ENCODE measurements at places on chromosomes 2 and 18.

- DNase-seq, result no peak
Observed at GRCh38 chr2:207630491-207630890, 5.3 kb upstream of the METTL21A start.

DNA sequence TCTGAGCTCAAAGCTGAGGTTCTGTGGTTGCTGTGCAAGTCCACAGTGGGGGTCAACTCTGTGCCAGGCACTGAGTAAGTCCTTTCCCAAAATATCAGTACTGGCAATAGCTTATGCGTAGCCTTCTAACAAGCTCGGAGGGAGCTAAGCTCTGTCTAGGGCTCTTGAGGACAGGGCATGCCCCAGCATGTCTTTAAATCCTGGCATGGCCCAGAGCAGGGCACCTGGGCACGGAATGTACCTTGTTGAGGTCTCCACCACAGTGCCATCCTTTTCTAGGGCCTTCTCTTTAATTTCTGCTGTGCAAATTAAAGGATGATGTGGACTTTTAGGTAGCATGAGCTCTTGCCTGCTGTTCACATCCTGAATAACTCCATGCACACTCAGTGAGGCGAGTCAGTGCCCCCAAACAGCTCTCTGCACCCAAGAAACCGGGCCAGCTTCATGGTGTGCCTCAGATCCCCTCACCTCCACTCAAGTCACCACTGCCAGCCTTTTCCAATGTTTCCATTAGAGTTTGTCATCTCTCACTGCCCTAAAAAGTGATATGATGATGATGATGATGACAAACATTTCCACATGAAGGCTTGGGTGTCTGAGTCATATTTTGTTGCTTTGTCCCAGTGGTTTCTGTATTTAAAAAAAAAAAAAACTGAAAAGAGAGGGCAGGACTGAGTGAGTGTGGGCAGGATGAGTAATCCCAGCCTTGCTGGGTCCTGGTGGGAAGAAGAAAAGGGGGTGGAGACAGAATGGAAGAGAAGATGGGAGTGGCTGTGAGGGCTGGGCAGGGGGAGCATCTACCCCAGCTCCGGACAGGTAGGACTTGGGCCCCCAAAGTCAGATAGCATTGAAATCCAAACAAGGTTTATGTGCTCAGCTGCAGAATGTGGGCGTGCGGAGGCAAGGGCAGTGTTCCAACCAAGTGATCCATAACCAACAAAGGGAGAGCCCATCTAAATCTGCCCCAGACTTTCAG is 78.9 kb downstream of the ZBTB7C start:
- DNase-seq, result no peak

GRCh38 chr2:212922701-212923100 is 228.7 kb downstream of the IKZF2 start:
- no peak for DNase-seq

DNA sequence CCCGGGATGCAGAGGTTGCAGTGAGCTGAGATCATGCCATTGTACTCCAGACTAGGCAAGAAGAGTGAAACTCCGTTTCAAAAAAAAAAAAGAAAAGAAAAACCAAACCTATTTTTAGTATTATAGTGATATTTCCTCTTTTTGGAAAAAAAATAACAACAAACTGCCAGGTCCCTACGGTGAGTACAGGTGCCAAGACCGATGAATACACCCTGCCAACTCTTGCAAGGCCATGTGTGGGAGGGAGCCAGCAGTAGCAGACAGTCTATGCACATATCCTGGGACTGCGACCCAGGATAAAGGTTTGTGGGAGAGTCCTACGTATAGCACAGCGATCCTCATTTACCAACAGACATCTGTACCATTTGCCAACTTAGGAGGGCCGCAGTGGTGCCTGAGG is 69.6 kb upstream of the DNMT3A start:
- no peak for DNase-seq

GRCh38 chr2:7809640-7810039 is 872.2 kb upstream of the ID2 start:
- no peak for DNase-seq

DNA sequence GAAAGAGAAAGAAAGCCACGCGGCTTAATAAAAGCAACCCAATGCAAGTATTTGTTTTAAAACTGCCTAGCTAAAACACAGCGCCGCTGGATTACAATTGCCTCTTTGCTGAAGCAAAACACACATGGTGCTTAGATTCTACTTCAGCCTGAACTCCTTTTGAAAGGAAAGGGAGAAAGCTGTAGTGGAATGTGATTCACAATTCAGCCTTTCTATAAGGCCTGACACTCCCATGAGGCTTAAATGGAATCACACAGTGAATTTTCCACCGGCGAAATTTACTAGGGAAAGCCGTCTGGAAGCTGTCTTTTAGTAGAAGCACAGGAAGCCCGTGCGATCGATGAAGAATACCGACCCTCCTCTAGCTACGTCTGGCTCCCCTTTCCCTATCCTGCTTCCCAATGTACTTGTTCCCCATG is 348.0 kb downstream of the DLGAP1 start:
- peak; percentile 60 for DNase-seq

DNA sequence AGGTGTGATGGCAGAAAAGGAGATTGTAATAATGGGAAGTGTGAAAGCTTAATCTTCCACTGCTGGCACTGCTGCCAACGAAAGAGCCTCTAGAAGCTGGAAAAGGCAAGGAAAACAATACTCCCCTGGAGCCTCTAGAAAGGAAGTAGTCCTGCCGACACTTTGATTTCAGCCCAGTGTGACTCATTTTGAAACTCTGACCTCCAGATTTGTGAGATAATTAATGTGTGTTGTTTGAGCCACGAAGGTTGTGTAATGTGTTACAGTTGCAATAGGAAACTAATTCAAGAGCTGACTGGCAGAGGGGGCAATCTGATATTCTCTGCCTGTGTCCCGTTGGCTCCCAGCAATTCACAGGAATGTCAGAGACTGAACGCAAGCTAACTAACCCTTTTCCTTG is 219.2 kb upstream of the UBE2E3 start:
- no peak for DNase-seq

DNA sequence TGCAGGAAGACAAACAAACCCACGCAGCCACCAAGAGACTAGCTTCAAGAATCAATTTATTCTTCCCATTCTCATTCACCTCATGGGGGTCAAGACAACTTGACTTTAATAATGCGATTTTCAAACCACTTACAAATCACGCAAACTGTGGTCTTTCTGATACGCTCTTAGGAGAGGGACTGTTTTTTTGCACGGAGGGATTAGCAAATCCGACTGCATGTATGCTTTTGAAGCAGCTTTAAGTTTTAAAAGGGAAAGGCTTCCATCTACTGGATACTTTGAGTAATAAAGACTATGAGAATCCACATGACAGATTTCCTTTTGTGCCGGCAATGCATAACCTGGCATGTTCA is 322.9 kb upstream of the KCNJ3 start:
- peak; percentile 34 for DNase-seq

DNA sequence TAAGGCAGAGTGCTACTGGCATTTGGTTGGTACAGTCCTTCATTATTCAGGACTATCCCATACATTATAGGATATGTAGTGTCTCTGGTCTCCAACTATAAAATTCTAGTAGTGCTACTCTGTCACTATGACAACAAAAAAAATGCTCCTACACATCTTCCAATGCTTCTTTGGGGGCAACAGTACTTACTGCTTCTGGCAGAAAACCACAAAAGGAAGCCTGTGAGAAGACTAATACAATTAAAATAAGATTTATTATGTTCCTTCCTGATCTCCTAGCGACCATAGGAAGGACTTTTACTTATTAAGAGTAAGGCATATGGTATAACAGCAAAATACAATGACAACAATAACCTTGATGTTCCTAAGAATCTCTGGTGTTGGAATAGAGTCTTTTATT is 48.4 kb upstream of the CPO start:
- DNase-seq, result no peak

- DNase-seq, result no peak
Observed at GRCh38 chr2:70830366-70830765, 5.2 kb downstream of the CD207 start.

GRCh38 chr2:191065785-191066184 is 51.8 kb upstream of the STAT1 start:
- DNase-seq, result no peak

- no peak for DNase-seq
Observed at GRCh38 chr2:9256570-9257043, 50.0 kb downstream of the ASAP2 start.

DNA sequence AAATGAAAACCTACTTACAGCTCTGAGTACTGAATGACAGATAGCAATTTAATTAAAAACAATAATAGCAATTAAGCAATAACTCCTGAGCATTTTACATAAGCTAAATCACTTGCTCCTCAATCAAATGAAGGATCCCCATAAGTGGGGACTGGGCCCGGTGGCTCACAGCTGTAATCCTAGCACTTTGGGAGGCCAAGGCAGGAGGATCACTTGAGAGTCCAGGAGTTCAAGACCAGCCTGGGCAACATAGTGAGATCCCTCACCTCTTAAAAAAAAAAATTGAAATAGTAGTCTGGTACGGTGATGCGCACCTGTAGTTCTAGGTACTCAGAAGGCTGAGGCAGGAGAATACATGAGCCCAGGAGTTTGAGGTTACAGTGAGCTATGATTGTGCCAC is 13.4 kb downstream of the STAM2 start:
- DNase-seq, result no peak

DNA sequence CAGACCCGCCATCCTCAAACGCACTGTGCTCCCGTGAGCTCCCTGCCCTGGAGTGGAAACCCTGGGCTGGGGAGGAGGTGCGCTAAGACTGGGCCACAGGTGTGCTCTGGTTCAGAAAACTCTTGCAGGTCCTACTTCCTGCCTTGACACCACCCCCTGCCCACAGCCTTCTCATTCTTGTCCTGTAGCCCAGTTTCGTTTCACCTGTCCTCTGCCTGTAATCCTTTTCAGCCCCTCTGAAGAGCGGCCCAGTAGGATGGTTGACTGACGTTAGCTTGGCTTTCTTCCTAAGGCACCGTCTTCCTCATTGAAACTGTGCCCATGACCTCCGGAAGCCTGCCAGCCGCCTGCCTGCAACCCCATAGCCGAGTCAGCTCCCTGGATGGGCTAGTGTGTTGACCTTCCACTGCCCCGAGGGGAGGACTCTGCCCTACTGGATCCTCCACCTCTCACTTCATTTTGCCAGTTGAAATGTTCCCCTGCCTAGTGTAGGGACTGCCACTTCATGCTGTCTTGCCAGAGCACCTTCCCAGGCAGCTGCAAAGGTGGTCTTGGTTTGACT is 116.9 kb downstream of the AGAP1 start:
- no peak for DNase-seq

DNA sequence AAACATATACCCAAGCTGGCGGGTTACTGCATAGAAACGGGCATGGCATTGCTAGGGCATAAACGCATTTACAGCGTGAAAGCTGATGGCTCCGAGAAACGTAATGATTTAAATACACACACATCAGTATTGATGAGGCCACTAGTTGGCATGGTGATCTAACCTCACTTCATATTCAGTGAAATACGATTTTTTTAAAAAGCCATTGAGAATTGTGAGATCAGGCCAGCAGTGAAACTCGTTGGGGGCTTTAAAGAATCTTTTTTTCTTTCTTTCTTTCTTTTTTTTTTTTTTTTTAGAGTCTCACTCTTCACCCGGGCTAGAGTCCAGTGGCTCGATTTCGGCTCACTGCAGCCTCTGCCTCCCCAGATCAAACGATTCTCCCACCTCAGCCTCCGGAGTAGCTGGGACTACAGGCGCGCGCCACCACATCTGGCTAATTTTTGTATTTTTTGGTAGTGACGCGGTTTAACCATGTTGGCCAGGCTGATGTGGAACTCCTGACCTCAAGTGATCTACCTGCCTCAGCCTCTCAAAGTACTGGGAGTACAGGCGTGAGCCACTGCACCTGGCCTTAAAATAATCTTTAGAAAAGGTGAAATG is 2.4 kb upstream of the SMAD7 start:
- DNase-seq, result no peak

DNA sequence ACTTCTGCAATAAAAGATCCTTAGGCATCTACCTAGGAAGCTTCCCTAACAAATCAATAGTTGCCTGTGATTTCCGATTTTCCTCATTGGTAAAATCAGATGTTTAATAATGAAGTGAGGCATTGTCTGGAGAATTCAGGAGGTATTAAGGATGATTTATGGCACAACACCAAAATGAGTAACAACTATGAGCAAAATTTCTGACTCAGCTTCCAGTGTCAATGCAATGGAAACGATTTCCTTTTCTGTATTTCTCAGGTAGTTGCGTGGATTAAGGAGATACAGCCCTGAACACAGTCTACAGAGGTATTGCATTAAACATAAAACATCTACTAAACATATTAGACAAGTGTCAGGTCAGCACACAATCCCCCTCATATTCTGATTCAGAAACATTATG is 99.5 kb downstream of the EPB41L3 start:
- DNase-seq, result no peak

GRCh38 chr2:72605836-72606442 is 219.9 kb downstream of the EXOC6B start:
- no peak for DNase-seq

DNA sequence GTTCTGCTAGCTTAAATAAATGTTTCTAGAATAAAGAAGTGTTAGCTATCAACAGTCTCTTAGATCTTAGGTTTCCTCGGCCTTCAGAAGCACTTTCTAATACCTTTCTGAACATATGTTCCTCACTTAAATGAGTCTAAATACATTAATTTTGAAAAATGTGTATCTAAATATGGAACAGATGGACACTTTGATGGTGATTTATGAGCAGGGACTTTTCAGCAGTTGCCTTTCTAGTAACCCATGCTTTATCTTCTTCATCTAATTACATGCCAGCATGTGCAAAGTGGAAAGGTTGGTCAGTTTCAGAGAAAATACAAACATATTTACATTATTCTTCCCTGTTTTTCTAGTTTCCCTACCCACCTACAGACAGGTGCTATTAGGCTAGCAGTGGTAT is 797.0 kb upstream of the CHAC2 start:
- DNase-seq, result no peak

DNA sequence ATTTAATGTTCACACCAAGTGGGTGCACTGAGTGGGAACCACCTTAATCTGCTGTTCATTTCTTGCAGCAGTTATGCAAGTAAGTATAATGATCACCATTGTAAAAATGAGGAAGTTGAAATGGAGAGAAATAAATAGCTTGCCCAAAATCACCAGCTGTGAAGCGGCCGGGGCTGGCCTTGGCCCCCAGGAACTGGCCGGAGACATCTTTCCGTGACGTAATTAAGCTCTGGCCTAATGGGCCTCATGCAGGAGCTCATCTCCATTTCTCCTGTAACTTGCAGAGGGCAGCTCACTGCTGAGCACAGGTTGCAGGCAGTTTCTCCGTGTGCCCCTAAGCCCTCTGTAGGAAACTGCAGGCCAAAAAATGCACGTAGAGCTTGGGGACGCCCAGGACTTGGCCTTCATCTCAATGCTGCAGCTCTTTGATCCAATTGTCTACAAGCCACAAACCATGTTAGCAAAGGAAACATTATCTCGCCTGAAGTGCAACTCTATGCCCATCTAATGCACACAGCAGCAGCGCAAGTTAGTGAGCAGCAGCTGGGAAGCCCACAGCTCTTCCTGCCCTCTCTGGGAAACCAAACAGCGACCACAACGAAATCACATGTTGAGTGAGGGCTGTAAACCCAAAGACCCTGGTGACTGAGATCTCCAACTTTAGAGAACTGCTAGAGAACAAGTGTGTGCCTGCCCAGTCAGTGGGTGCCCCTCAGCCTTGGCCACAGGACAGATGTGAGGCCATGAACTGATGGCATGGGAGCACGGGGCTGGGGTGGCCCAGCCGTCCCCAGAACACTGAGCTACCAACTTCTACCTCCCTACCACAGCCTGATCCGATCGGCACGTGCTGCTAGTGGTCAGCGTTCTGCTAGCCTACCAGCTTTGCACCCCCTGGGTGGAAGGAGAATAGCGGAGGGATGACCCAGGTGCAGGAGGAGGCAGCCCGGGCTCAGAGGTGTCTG is 28.8 kb downstream of the APCDD1 start:
- no peak for DNase-seq

Data from HAP-1 (cell line).